ENCODE measurements at places on chromosomes 3 and 15. TPM values are rescaled to one million over a fixed set of nuclear protein-coding genes. Genes with fewer than 3 reads are reported as not detected.

The CCDC39 gene
- total RNA-seq, result 0.25 TPM

The FGF12 gene
- total RNA-seq, result 28.6 TPM

The AADAC gene
- total RNA-seq, result not detected

The COL6A5 gene
- total RNA-seq, result 0.02 TPM

The ARL6IP5 gene
- 20.6 TPM for total RNA-seq

The MKRN2OS gene
- total RNA-seq, result 0.84 TPM

The SLCO3A1 gene
- 5.6 TPM for total RNA-seq

The PRICKLE2 gene
- 8.2 TPM for total RNA-seq

The QRICH1 gene
- 127 TPM for total RNA-seq

The CMSS1 gene
- 48.5 TPM for total RNA-seq

The RHOV gene
- 3.2 TPM for total RNA-seq

The GPR62 gene
- 0.40 TPM for total RNA-seq

The SEMA7A gene
- total RNA-seq, result 8.3 TPM

The CAV3 gene
- total RNA-seq, result not detected

The SEC22A gene
- 21.8 TPM for total RNA-seq

All from endodermal cell (in vitro differentiated cells).